Activated T-cell treated with anti-CD3 and anti-CD28 coated beads, Interleukin-2, amount 50 U/mL, for 48 hours (primary cell): ENCODE measurements at places on chromosomes 6 and 20.

GRCh38 chr6:165573671-165574070 is 89.4 kb downstream of the PDE10A start:
- no peak for DNase-seq

GRCh38 chr6:156269751-156270369 is 507.3 kb upstream of the ARID1B start:
- DNase-seq, result peak; percentile 57

DNA sequence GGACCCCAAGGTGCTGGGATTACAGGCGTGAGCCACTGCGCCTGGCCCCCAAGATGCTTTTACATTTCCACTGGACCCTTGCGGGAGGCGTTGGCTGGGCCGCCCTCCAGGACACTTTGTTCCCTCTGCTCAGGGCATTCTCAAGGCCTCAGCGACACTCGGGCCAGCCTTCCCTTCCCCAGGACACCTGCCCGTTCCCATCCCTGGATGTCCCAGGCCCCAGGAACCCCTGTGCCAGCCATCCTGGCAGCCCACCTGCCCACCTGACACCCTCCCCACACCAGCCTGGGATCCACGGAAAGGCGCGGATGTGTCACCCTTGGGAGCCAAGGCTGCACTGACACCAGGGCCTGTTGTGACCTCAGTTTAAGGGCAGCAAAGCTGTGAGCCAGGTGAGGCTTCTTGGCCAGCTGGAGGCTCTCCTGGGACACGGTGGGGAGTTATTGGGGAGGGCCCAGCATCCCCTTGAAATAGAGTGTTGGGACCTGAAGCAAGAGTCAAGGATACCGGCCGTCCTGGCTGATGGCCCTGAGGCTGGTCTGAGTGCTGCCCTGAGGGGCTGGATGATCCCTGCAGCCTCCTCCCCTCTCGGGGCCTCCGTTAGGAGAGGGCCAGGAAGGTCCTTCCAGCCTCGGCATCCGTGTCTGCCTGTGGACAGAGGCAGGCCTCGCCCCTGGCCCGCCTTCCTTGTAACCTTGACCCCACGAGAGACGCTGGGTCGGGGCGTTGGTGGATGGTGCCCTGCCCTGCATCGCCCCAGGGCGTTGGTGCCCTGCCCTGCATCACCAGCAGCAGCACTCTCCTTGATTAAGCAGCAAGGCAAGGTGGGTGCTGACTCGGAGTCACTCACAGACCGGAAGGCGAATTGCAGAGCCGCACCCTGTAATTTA is 84.2 kb upstream of the BHLHE23 start:
- DNase-seq, result no peak

- no peak for DNase-seq
Observed at GRCh38 chr6:33571637-33572316, 8.3 kb downstream of the BAK1 start.

- peak; percentile 81 for DNase-seq
Observed at GRCh38 chr6:41705996-41706835, 29.2 kb downstream of the TFEB start.

- no peak for DNase-seq
Observed at GRCh38 chr20:35603695-35604448, 11.8 kb upstream of the SPAG4 start.

DNA sequence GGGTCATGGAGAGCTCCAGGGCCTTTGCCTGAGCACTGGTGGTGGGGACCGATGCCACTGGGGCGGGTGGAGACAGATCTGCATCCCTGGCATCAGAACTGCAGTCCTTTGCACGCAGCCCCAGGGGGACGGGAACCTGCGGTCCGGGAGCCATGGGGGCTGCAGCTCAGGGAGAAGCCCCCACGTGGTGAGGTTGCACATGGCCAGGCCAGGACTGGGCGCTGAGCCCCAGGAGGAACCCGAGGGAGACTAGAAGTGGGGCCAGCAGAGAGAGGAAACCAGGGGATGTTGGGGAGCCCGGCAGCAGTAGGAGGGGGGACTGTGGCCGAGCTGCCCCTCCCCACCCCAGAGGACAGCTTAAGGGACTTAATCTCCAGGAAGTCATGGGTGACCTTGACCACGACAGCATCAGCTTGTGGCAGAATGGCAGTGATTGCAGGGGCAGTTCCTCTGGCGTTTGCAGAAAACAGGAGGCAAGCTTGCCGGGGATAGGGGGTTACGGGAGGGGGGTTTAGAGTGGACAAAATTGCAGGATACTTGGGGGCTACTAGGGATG is 18.0 kb upstream of the LSM14B start:
- DNase-seq, result no peak

GRCh38 chr6:67336014-67336413 is 1299.1 kb upstream of the ADGRB3 start:
- DNase-seq, result no peak

GRCh38 chr6:91653076-91653723 is 1066.3 kb upstream of the MAP3K7 start:
- DNase-seq, result no peak

GRCh38 chr6:139378882-139379341 is 4.5 kb upstream of the CITED2 start:
- DNase-seq, result peak; percentile 32

- DNase-seq, result no peak
Observed at GRCh38 chr6:70846207-70846835, 110.5 kb downstream of the B3GAT2 start.

- DNase-seq, result no peak
Observed at GRCh38 chr6:29630315-29630714, 2.7 kb downstream of the GABBR1 start.

DNA sequence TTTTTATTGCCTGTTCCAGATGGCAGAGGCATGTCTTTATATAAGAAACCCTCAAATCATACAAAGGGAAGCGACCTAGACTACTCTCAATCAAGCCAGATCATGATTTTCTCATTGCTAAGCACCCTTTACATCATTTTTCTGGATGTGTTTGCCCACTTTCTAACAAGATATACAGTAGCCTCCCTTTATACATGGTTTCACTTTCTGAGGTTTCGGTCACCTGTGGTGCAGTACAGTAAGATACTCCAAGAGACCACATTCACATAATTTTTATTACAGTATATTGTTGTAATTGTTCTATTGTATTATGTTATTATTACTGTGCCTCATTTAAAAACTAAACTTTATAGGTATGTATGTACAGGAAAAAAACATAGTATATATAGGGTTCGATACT is 23.6 kb downstream of the TOMM6 start:
- DNase-seq, result no peak
